ENCODE measurements at places on chromosomes 1 and 21.

- no peak for DNase-seq
These were observed 237.6 kb upstream of the DUSP10 start for GRCh38 chr1:221979444-221980032.

DNA sequence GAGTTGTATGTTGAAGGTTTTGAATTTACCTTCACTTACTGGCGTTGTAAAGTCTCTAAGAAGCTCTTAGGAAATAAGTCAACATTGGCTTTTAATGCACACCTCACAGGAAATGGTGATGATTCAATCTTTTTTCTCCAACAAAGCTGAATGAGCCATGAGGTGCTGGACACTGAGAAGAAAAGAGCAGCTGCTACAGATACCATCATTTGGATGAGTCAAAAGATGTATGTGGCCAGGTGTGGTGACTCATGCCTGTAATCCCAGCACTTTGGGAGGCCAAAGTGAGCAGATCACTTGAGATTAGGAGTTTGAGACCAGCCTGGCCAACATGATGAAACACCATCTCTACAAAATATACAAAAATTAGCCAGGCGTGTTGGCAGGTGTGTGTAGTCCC is 3.3 kb upstream of the IL23R start:
- no peak for DNase-seq

GRCh38 chr1:32349211-32349708 is 13.0 kb downstream of the FAM229A start:
- DNase-seq = no peak

- DNase-seq = no peak
These were observed 616.6 kb upstream of the USP24 start for GRCh38 chr1:55831759-55832158.

DNA sequence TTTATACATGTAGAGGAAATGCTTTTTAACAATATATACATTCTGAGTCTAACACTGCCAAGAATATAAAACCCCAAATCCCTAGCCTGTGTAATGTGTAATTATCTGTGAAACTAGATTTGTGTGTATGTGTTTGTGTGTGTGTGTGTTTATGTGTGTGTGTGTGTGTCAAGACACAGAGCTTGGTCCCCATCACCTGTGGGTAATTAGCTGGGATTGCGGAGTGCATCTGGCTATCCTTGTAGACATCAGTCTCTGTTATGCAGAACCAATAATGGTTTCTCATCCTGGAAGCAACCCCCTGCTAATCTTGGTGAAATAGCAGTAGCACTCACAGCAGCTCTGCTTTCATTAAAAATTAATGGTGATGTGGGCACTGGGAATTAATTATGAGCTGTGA is 26.3 kb upstream of the ST6GALNAC3 start:
- DNase-seq = no peak

DNA sequence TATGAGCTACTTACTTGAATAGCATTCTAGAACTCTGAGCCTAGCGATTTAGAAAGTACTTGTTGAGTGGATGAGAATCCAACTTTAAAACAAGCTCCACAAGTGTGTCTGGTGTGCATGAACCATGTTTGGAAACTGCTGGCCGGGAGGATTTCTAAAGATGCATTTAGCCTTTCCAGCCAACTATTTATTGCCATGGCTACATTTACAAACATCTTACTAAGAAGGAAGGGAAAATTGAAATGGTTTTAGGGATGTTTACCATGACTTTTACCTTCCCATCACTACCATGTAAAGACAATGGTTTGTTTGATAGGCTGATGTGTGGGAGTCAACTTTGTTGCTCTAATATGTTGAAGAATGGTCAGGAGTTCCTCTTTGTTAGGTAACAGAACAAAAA is 37.7 kb upstream of the ARHGAP29 start:
- DNase-seq = no peak

DNA sequence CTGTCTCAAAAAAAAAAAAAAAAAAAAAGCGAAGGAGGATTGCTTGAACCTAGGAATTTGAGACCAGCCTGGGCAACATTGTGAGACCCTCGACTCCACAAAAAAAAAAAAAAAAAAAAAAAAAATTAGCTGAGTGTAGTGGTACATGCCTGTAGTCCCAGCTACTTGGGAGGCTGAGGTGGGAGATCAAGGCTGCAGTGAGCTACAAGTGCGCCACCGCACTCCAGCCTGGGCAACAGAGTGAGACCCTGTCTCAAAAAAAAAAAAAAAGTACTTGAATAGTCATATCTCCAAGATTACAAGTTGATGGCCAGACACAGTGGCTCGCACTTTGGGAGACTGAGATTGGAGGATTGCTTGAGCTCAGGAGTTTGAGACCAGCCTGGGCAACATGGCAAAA is 27.4 kb downstream of the ENO1 start:
- DNase-seq = no peak

DNA sequence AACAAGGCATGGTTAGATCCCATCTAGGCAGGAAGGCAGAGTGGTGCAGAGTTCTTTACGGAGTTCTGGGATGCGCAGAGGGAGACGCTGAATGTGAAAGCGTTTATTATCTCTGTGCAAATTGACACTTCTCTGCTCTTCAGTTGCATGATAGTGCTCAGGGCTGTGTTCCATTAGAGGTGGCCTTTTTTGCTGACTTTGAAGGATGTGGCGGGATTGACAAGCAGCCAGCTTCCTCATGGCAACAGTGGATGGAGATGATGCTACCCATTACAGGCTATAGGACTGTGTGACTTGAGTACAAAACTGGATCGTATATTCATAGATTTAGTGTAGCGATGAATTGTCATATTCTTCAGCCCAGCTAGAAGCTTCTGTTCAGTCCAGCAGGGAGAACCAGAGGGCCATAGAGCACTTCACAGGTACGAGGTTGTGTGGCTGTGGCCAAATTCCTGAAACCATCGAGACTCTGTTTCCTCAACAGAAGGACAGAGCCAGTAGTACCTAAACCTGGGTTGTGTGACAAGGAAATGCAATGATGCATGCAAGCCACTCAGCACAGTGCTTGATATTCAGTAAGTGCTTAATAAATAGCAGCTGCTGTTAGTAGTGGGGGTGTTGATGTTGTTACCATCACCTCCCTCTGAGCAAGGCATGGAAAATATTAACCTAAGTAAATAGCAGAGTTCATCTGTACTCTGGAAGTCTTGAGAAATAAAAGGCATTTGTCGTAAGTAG is 430.0 kb upstream of the KAZN start:
- DNase-seq = no peak

GRCh38 chr1:156813750-156814570 is 2.7 kb downstream of the SH2D2A start:
- DNase-seq = peak; percentile 71

DNA sequence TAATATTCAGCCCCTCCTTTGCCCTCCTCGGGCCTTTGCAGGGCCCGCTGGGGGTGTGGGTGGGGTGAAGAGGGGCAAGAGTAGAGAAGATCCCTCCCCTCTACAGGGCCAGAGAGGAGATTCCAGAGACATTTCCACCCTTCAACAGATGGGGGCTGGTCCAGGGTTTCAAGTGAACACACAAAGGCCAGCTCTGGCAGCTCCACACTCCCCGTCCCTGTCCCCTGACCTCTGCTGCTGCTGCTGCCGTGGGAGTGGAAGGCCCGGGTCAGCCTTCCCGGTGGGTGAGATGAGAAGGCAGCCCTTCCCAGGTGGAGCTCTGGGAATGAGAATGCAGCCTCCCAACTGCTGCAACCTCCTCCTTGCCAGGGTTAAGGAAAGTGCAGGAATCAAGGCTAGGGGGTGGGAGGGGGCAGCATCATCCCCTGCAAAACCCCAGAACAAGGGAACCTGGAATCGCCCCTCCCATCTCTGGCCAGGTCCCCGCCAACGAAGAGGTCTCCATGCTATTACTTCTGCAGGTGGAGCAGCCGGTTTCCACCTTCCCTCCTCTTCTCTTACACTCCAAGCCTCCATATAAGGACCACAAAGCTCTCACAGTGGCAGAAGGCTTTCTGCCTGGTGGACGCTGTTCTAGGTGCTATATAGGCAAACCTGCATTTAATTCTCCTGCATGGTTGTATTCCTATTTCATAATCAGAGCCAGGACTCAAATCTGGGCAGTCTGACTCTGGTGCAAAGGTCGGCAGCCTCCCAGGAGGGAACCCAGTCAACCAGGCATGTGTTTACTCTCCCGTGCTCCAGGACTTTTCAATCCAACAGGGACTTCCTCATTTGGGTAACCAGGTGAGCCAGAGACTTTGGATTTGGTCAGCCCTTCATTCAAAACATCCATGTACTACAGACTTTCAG is 22.9 kb upstream of the ARHGEF10L start:
- no peak for DNase-seq

DNA sequence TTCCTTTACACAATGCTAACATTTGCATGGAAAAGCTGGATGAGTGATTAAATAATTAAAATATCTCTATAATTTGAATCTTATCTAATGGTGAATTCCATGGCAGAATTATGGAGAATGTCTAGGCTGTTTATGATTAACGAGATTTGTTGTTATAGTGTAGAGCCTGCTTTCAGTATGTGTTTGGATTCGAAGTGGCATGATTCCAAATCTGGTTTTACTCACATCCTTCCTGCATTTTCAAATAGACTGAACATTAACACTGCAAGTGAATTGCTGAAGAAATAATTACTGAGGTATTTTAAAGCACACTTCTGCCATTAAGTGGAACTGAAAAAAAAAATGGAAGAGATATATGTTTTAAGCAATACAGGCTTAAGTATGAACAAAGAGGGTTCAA is 5.1 kb upstream of the NEK7 start:
- no peak for DNase-seq

DNA sequence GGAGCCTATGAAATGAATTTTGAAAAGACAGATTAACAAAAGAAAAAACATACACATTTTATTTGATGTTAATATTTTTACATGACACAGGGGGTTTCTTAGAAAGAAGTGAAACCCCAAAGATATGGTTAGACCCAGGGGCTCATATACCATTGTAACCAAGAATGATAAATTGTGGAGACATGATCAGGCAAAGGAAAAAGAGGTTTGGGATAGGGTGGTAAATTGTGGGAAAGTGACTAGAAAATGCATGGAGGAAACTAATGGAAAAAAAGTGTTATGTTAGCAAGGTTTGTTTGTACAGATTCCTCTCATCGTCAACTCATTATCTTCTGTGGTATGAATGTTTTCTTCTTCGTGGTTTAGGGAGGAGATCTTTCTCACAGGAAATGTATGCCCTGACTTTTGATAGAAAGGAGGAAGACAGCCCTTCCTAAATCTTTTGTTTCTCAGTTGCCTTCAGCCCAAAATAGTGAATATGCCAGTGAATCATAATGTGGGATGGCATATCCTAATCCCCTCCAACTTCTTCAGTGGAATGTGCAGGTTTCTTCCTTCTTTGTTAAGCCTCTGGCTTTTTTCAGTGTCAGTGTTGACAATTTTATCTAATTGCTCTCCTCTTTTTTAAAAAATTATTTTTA is 140.4 kb upstream of the UBE2U start:
- no peak for DNase-seq

Data from stimulated activated naive CD4-positive, alpha-beta T cell (primary cell).